ENCODE measurements at places on chromosomes 5 and 9.
A peak's percentile ranks its signal among the peaks of the same experiment; 100 is the strongest.

GRCh38 chr9:124218438-124218982, 39.2 kb upstream of the NEK6 start:
- DNase-seq, result peak; percentile 88

GRCh38 chr5:172171118-172171517, 16.9 kb downstream of the STK10 start:
- DNase-seq, result no peak

- no peak for DNase-seq
These were observed 532.2 kb downstream of the ACTL7B start for GRCh38 chr9:108323615-108324014.

DNA sequence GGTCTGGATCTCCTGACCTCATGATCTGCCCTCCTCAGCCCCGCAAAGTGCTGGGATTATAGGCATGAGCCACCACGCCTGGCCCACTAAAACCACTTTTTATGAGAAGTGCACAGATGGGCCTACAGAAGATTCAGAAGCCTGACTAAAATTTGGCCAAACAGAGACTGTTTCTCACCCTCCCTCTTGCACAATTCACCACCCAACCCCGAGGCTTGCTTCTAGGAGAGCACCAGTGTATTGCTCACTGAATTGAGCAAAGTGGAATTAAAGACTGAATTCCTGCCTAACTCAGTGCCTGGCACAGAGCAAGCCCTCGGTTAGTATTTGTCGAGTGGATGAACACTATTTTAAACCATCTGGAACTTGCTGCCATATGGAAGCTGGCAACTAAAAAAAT, 3.4 kb upstream of the DCTN4 start:
- no peak for DNase-seq

DNA sequence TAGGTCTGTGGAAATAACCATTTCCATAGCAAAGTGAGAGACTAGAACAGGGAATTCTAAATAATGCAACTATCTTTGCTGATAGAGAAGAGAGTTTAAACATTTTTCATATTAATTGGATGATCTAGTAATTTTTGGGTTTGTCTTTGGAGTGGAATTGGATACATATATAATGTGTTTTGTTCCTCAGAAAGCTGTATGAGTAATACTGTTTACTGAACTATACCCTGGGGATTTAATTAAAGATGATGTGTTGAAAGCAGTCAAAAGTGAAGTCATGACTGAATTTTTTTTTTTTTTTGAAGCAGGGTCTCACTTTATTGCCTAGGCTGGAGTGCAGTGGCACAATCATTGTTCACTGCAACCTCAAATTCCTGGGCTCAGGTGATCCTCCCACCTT, 17.9 kb downstream of the FER start:
- no peak for DNase-seq

- DNase-seq, result no peak
These were observed 54.8 kb downstream of the MRPS27 start for GRCh38 chr5:72265032-72265877.

DNA sequence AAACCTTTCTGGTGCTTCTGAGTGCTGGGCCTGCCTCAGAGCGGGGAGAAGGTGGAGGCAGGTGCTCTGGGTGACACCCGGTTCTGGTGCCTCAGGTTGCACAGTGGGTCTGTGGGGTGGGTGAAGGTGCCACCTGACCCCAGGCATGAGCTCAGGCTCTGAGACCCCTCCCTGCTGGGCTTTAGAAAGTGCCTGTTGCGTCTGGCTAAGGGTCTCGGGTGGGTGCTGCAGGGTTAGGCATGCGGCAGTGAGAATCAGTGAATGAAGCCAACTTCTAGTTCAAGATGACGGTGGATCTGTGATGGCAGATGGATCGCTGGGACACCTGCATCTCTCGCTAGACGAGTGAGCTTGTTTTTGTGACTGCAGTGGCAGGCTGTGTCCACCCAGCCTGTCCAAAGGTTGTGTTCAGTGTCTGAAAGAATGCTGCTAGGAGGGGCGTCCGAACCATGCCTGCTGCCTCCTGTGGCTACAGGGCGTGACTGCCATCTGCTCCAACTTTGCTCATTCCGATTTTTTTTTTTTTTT, 5.0 kb downstream of the SQSTM1 start:
- peak; percentile 89 for DNase-seq

DNA sequence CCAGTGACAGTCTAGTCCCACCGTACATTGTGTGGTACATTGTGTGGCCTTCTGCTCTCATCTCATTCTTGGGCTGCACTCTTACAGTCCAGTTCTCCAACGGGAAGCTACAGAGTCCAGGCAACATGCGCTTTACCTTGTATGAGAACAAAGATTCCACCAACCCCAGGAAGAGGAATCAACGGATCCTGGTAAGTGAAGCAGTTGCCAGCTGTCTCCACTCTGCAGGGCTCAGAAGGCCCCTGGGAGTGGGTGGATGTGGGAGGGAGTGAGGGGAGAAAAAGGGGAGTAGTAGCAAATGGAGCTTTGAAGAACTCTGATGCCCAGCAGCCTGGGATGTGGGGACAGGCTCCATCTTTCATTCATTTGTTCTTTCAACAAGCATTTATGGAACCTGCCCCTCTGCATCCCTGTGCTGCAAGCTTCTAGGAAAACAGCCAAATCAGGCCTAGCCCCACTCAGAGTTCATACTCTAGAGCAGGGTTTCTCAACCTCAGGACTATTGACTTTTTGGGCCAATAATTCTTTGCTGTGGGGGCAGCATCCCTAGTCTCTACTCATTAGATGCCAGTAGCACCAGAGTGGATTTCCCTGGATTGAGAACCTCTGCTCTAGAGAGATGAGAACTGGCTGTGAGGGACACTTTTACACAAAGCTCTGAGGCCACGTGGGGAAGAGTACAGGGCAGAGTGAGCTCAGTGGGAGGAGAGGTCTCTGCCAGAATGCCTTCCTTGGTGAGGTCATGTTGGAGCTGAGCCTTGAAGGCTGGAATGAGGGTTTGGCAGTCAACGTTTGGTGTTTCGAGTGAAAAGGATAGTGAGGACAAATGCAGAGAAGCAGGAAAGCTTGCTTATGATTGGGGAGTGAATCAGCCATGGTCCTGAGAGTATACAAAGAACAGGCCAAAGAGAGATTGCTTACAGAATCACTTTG, 1.1 kb downstream of the POLR1E start:
- DNase-seq, result peak; percentile 40

- DNase-seq, result no peak
These were observed 56.6 kb downstream of the ERGIC1 start for GRCh38 chr5:172890659-172891058.

Data from small intestine (tissue), 16 donors.